Stimulated activated CD4-positive, alpha-beta T cell treated with anti-CD3 and anti-CD28 coated beads, Interleukin-2, amount 100 ng/mL, for 48 hours (primary cell): ENCODE measurements at places on chromosomes 5 and 9.

GRCh38 chr5:179621551-179622214, 1.8 kb downstream of the HNRNPH1 start:
- DNase-seq = no peak

DNA sequence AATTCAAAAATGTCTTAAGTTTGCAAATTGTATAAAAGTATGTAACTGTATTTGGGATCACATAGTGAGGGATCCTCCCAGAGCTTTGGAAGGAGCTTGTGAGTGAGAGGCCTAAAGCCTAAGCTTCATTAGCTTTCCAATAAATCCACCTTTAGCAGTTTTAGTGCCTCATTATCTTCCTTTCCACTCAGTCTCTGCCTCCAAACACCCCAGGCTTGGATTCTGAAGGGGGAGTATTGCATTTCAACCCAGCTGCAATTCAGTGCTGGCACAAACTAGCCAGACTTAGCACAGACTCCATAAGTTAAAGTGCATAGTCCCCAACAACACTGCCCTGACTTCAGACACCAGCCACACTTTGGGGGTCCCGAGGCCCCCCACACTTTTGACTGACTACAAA, 113.5 kb downstream of the SMARCA2 start:
- no peak for DNase-seq

DNA sequence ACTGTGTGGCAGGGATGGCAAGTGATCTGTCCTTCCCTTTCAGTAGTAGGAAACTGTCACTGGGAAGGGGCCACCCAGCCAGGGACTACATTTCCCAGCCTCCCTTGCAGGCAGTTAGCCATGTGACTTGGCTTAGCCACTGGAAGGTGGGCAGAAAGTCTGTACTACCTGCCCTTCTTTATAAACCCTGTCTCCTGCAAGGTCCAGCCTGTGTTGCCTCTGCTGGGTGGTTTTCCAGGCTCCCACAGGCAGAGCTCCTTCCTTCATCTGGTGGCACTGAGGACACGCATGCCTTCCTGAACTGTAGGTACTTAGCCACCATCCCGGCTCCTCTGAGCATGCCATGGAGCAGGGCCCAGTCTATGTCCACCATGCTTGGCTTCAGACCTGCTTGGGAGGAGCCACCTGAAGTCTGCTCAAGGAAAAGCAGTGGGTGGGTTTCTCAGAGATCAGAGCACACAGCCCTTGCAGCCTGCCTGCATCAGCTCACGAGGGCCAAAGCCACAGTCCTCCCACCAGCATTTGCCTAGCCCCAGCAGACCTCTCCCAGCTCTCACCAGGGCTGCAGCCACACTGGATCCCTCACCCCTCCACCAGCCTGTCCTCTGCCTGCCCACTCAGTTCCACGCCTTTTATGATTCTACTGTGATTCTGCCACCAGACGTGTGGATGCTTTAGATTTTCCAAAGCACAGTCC, 16.7 kb upstream of the SLC25A51 start:
- no peak for DNase-seq

- DNase-seq = no peak
Measured at GRCh38 chr9:19642256-19642655, 146.6 kb downstream of the SLC24A2 start.

DNA sequence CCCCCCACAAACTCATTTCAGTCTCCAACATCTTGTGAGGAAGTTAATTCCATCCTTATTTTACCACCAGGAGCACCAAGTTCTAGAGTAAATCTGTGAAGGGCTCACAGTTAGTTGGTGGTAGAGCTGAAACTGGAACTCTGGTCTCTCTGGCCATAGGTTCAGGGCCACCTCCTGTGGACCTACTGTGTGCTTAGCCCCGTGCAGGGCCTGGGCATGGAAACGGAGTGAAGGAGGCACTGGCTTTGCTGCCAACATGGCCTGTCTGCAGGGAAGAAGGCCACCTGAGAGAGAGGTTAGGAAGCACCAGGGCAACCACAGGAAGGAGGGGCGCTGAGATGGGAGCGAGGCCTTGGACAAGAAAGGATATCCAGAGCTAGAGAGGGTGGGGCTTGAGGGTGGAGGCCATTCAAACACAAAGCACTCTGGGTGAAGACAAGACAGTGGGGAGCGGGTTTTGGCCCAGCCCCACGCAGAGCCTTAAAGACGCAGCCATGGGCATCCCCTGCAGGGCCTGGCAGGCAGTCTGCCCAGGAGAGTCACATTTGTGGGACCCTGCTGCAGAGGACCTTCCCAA, 16.0 kb upstream of the DAB2IP start:
- no peak for DNase-seq

- no peak for DNase-seq
Measured at GRCh38 chr5:72144762-72145161, 37.5 kb downstream of the MAP1B start.

GRCh38 chr5:43227655-43228054, 35.6 kb downstream of the NIM1K start:
- no peak for DNase-seq

DNA sequence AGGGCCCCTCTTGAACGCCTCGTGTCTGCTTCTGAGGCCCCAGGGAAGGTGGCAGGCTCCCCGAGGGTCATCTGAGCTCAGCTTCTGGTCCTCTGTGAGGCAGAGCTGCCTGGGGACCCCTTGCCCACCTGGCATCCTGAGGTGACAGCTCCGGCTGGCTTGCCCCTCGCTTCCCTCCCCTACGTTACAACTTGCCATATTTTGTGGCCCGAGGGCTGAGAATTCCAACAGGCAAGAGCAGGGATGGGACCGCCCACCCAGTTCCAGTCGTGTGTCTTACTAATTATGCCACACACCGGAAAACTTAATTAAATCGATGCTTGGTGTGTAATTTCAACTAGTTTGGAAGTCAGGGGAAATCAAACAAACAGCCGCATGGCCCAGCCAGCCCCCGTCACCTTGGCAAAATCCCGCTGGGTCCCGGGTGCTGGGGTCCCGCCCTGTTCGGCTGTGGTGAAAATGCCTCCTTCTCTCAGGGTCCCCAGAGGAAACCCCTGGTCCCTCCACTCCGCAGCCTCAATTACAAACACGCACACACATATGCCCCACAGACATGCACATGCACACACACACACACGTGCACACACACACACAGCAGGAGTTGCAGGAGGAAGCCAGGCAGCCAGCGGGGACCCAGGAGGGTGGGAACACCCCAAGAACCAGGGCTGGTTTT, 221.0 kb upstream of the IER5L start:
- no peak for DNase-seq

- no peak for DNase-seq
Measured at GRCh38 chr5:27208051-27208450, 169.7 kb upstream of the CDH9 start.

- DNase-seq = no peak
Measured at GRCh38 chr5:36712706-36713105, 106.3 kb downstream of the SLC1A3 start.

DNA sequence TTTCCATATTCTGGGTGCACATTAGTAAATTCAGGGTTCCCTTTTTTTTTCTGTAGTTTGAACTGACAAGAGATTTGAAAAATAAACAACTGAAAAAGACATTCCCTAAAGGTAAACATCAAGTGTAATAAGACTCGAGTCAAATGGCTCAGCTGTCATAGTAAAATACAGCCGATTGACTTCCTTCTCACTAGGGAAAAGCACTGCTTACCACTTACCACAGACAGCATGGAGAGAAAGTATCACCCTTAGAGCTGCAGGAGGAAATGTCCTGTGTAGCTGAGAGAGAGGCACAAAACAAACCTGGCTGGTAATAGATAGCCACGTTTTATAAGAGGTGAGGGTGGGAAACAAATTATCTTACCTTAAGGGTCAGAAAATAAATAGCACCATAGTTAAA, 12.1 kb upstream of the DMAC1 start:
- DNase-seq = no peak

DNA sequence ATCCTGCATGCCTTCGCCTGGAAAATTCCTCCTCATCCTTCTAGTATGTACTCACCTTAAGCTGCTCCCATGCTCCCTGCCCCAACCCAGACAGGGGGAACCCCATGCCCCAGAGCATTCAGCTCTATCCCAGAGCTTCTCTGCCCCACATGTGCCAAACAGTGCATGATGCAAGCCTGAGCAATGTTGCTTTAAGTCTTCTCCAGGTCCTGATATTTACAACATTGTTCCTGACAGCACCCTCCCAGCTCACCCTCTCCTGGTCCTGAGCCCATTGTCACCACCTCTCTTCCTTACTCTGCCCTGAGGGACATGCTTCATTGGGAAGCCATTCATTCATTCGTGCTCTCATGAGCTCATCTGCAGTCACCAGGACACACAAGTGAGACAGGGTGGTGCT, 23.4 kb upstream of the BARX1 start:
- no peak for DNase-seq

- DNase-seq = no peak
Measured at GRCh38 chr5:72387985-72388384, 67.8 kb downstream of the PTCD2 start.

- DNase-seq = no peak
Measured at GRCh38 chr5:11878814-11879213, 25.4 kb downstream of the CTNND2 start.
